ENCODE measurements at places on chromosomes 13 and 19.
A peak's percentile ranks its signal among the peaks of the same experiment; 100 is the strongest.

- no peak for DNase-seq
These were observed 2.9 kb downstream of the DNAJC15 start for GRCh38 chr13:43026262-43026661.

DNA sequence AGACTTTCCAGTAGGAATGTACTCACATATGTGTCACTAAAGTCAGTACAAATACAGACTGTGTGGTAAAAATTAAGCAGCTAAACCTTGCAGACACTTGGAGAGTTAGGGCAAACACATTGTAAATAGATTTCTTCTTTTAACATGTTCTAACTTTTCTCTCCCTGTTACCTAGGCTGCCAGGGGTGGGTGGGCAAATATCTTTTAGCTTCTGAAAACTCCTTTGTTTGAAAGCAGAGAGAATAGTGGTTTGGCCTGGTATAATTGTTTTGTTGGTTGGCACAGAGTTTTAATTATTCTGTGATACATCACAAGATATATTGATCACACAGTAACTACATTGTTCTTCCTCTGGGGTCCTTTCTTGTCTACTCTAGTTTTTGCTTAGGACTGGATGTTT lies 289.8 kb upstream of the DACH1 start:
- DNase-seq: no peak

GRCh38 chr19:12873891-12874745 lies 7.1 kb downstream of the DNASE2 start:
- no peak for DNase-seq

DNA sequence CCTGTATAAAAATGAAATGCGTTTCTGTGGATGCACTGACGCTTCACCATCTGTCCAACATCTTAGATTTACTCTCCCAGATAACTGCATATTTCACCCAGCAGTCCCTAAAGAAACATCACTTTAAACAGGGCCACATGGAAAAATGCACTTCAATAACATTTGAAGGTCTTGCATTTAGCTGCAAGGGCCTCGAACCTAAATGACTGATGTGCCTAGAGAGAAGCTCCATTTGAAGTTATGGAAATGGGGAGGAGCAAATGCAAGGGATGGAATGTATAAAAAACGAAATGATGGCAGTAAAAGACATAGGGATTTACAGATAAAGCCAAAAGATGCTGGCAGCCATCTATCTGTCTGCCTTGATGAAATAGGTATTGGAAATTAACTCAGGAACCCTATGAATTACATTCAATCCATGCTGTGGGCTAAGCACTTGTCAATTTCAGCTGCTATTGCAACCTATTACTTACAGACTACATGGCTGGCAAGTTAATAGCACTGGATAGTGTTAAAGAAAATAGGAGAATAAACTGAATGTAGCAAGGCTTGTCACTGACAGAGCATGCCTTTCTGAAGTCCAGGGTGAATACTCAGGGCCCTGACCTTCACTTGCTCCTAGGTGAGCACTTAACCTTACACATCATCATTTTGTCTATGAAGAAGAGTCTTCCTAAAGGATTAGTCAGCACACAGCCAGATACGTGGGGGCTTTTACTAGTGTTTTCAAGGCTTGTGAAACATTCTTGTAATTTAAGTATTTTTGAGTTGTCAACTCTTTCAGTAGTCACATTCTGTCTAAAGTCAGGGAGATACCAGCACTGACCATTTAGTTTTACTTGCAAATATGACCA lies 963.4 kb downstream of the PCDH17 start:
- no peak for DNase-seq

DNA sequence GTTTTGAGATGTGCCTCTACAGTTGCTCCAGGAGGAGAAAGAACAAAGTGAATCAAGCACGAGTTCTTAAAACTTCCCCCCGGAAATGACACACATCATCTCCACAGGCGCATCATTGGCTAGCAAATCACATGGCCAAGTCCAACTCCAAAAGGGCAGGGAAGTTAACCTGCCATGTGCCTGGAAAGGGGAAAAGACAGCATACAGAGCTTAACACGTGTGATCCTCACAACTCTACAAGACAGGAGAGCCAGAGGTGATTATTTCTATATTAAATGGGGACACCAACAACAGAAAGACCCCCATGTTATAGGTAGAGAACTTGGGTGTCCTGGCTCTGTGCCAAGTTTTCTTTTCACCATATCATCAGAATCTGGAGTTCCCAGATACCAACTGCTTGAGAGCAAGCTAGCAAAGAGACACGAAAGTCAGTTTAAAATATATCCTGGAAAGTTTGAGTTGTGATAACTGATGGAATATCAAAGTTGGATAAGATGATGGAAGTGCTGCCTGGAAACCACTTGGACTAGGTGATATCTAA lies 871.1 kb downstream of the UQCRFS1 start:
- no peak for DNase-seq

GRCh38 chr19:49073514-49074378 lies 1.2 kb upstream of the KCNA7 start:
- DNase-seq: no peak

- no peak for DNase-seq
These were observed 152.8 kb downstream of the CYSLTR2 start for GRCh38 chr13:48806522-48806921.

GRCh38 chr13:32254416-32254815 lies 60.7 kb downstream of the ZAR1L start:
- DNase-seq: no peak

DNA sequence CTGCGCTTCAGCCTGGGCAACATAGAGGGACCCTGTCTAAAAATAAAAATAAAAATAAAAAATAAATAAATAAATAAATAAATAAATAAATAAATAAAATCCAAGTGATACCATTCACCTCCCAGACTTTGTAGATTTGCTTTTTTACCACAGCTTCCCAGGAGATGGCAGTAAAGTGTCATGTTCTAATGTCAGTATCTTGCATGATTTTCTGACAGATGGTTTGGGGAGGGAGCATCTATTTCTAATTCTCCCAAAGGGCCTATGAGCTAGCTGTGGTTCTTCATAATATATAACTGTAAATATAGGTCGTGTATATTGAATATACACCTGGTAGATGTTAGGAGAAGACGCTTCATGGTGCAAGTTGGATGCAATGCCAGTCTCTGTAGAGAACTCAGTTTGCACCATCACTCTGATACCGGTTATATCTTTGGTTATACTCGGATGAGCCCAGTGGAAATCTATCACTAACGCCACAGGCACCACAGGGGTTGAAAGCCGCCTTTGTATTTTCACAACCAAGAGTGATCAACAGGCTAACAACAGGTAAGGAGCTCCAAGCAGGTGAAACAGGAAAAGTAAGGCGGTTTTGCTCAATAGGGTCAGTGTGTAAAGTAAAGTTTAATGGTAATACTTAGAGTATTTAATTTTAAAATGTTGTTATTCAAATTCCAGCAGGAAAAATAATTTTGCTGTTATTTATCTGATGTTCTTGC lies 13.9 kb downstream of the APLP1 start:
- DNase-seq: no peak

GRCh38 chr13:30138511-30138910 lies 168.8 kb downstream of the KATNAL1 start:
- no peak for DNase-seq

DNA sequence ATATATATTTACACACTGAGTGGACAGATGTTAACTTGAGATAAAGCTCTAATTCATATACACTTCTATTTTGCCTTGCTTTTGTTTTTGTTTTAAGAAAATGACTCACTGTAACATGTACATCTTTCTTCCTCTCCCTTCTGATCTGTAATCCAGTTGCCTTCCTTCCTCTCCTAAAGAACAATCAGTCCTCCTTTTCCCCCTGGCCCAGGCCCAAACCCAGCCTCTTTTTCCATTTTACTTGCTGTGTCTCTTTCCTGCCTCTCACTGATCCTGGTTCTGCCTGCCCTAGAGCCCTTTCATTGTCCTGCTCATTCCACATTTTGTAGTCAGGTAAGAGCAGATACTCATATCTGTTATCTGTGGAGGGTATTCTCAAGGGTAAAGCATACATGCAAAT lies 50.8 kb downstream of the ZAR1L start:
- peak; percentile 52 for DNase-seq

DNA sequence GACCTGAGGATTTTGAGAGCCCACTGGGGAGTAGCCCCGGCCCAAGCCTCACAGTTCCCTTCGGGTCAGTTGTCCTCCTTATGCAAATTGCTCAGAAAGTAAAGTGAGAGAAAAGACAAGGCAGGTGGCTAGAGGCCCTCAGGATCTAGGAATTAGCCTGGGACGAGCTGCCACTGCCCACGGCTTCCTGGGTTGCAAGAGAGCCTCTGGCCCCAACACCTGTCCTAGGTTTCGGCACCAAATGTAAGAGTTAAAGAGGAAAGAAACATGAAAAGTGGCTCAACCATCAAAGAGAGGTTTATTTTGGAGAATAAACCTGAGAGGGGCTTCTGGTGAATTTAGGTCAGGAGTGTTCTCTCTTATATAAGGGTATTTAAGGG lies 25.6 kb downstream of the TMEM255B start:
- DNase-seq: peak; percentile 34

DNA sequence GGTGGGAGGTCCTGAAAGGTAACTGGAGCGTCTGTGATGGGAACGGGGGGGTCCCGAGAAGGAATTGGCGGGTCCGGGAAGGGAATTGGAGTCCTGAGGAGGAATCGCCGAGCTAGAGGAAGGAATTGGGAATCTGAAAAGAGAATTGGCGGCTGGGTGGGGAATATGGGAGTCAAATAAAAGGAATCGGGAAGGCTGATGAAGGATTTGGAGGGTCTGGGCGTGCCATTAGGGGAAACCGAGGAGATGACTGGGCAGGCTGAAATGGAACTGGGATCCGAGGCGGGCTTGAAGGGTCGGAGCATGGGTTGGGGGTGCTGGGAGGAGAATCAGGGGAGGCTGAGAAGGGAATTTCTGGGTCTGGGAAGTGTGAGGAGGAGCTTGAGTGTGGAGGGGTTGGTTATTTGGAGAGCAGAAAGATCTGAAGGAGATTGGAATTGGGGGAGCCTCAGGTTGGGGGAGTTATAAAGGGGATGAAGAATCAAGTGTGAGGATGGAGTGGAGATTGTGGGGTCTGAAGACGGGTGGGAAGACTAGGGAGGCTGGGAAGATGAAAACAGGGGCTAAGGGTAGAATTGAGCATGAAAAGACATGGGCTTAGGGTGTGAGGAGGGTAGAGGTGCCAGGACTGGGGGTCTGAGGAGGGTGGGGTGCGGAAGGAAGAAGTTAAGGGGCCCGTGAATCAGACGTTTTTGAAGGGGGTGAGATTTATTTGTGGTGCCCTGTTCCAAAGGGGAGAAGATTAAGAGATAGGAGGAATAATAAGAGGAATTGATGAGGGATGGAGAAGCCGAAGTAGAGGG lies 718 bp downstream of the ACTN4 start:
- DNase-seq: no peak

GRCh38 chr19:6450166-6450565 lies 9.4 kb downstream of the SLC25A23 start:
- DNase-seq: no peak

GRCh38 chr19:6056282-6056741 lies 54.0 kb downstream of the RFX2 start:
- DNase-seq: no peak

DNA sequence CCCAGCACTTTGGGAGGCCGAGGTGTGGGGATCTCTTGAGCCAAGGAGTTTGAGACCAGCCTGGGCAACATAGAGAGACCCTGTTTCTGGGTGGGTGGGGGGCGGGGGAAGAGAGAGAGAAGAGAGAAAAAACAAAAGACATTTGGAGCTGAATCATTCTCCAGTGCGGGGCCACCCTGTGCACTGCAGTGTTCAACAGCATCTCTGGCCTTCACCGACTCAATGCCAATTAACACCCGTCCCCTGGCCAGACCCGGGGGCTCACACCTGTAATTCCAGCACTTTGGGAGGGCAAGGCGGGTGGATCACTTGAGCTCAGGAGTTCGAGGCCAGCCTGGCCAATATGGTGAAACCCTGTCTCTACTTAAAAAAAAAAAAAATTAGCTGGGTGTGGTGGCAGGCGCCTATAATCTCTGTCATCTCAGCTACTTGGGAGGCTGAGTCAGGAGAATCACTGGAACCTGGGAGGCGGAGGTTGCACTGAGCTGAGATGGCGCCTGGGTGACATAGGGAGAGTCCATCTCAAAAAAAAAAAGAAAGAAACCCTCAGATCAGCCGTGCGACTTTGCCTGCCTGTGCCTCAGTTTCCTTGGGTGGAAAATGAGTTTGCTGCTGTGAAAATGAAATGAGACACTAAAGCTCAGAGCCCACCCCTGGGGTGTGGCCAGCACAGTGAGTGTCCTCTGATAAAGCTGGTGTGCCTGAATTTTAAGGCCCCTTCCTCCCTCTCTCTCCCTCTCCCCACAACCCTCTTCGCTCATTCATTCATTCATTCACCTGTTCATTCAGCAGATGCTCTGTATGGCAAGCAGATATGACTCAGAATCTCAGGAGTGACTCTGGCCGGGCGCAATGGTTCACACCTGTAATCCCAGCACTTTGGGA lies 6.4 kb downstream of the KLF2 start:
- DNase-seq: no peak

DNA sequence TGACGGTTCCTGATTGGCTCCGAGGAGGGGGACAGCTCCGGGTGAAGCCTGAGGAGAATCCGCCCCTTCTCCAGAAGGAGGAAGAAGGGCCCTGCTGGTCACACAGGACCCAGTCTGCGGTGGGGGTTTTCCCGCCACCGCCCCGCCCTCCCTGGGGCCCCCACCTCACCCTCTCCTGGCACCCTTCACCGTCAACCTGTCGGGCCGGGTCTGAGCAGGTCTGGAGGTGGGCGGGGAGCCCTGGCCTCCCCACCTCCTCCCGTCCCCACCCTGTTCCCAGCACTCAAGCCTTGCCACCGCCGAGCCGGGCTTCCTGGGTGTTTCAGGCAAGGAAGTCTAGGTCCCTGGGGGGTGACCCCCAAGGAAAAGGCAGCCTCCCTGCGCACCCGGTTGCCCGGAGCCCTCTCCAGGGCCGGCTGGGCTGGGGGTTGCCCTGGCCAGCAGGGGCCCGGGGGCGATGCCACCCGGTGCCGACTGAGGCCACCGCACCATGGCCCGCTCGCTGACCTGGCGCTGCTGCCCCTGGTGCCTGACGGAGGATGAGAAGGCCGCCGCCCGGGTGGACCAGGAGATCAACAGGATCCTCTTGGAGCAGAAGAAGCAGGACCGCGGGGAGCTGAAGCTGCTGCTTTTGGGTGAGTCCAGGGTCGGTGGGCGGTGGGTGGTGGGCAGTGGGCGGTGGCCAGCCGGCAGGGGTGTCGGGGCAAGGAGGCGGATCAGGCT lies at the start of gene GNA15:
TSS of gene GNA15 (plus strand) at position 73 of the 723 bp plus-strand sequence. CDS start at position 491, 418 bp downstream.
- DNase-seq: no peak

DNA sequence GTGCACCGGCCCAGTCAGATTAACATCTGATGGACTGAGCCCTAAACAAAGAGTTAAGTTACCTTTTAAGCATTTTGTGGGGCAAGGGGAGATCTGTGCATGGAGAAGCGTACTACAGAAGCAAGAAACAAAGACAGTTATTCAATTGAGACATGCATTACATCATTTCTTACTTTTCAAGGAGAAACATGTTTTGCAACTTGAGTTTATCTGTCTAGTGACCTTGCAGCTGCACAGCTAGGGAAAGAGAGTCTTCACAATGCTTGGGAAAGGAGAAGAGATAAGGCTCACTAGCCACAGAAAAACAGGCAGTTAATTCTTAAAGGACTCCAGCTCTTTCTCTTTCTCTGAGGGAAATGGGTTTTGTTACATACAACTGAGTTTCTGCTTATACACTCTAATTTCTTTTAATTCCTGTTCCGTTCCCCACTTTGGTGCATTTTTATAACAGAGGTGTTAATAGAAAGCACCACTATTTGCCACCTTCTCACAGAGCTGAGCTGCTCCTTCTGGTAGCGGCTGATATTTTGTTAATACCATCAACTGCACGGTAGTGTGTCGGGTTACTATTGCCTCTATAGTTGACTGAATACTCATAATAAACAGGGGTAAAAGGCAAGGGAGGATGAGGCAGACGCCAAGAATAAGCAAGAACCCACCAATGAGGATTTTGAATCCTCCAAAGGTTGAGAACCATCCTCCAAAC lies 55.9 kb downstream of the ZNF431 start:
- no peak for DNase-seq
